ENCODE measurements at places on chromosomes 5 and 9.

DNA sequence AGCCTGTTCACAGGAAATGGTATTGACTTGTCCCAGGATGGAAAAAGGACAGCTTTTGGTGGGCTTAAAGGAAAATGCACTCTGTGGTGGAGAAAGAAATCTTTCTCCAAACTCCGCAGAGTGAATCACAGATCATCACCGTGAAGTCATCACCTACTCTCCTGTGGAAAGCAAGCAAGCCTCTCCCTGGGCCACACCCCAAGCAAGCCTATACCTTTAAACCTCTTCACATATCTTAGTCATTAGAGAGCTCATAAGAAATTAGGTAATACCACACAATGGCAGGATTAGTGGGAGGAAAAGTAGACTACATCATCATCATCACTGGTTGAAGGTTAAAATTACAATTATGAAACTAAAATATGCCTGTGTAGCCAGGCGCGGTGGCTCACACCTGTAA is 23.2 kb downstream of the TLE1 start:
- no peak for DNase-seq

- DNase-seq: no peak
Measured at GRCh38 chr5:163552536-163552935, 47.1 kb downstream of the MAT2B start.

GRCh38 chr5:126881821-126882600 is 105.1 kb downstream of the LMNB1 start:
- DNase-seq: no peak

GRCh38 chr5:180387798-180388197 is 34.7 kb upstream of the GFPT2 start:
- no peak for DNase-seq

DNA sequence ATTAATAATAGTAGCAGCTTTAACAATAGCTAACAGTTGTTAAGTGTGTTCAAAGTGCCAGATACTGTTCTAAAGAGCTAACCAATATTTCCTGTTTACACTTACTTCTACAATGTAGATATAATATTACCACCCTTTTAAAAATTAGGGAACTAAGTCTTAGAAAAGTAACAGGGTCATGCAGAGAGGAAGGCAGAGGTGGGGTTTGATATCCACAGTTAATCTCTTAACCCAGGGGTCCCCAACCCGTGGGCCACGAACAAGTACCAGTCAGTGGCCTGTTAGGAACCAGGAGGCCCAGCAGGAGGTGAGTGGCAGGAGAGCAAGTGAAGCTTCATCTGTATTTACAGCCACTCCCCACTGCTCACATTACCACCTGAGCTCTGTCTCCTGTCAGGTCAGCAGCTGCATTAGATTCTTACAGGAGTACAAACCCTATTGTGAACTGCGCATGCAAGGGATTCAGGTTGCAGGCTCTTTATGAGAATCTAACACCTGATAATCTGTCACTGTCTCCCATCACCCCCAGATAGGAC is 89.1 kb downstream of the ACTL7B start:
- no peak for DNase-seq

- peak; percentile 56 for DNase-seq
Measured at GRCh38 chr5:103587185-103587748, 24.7 kb upstream of the NUDT12 start.
